Stimulated activated CD8-positive, alpha-beta memory T cell treated with anti-CD3 and anti-CD28 coated beads, Interleukin-4, amount 100 ng/mL, for 48 hours (primary cell): ENCODE measurements at places on chromosomes 16 and 17.

DNA sequence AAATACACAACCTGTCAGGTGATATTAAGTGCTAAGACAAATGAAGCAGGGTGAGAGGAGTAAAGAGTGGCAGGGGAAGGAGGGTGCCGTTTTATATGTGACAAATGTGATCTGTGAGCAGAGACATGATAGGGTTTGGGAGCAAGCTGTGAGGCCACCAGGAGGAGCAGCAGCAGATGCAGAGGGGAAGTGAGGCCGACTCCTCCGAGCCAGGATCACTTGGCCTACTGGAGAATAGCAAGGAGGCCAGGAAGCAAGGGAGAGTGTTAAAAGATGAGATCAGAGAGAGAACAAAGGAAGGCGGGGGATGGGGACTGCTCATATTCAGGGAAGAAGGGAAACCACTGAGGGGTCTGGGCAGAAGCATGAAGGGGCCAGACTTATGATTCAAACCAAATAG lies 129.4 kb downstream of the TANGO6 start:
- DNase-seq: no peak

- DNase-seq: no peak
Observed at GRCh38 chr16:7335991-7336634, 3.5 kb downstream of the RBFOX1 start.

DNA sequence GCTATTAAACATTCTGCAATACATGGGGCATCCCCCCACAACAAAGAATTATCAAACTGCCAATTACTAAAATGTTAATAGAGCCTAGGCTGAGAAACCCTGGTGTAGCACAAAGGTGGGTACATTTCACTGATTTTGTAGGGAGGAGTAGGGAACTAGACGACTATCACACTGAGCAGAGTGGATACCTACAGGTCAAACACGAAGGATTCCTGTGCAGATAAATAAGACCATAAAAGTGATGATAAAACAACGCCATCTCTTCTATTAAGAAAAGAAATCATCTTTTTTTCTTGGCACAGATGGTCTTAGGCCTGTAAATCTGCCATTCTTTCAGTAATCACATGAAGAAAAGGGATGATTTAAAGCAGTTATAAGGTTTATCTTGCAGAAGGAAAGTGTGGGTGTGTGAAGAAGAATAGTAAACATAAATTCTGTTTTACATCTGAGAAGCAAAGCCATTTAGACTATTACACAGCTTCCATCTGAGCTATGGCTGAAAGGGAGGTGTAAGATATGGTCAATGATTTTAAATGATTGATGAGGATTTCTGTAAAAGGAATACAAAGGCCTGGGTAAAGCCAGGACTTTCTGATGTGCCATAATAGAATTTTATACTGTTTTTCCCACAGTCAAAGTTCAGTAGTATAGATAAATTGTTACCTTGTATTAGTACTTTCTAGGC lies 429.4 kb upstream of the GOT2 start:
- DNase-seq: no peak

DNA sequence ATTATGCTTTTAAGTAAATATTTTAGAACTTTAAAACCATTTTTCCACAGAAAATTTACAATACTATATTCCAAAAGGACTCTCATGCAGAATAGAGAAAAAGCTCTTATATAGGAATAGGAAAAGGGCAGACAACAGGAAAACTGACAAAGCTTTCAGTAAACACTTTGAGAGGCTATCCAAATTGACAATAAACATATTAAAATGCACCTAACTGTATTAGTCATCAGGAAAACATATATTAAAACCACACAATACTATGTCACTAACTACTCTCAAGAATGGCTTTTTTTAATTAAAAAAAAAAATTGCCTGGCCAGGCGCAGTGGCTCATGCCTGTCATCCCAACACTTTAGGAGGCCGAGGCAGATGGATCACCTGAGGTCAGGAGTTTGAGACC lies 77.3 kb downstream of the CEP112 start:
- no peak for DNase-seq

DNA sequence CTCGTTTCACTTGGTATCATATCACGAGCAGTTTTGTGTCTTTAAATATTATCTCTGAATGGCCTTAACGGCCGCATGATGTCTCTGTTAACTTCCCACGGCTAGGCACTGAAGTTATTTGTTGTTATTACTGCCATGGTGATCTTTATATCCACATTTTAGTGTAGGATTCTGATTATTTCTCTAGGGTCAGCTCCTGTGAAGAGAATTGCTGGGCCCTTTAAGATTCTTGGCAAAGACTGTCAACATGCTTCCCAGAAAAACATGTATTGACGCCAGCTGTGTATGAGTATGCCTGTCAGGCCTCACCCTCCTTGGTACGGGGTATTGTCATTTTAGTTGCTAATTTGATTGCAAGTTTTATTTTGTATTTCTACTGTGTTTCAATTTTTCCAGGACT lies 263.5 kb downstream of the SNX29 start:
- DNase-seq: no peak

GRCh38 chr16:51255349-51255972 lies 104.4 kb upstream of the SALL1 start:
- no peak for DNase-seq

DNA sequence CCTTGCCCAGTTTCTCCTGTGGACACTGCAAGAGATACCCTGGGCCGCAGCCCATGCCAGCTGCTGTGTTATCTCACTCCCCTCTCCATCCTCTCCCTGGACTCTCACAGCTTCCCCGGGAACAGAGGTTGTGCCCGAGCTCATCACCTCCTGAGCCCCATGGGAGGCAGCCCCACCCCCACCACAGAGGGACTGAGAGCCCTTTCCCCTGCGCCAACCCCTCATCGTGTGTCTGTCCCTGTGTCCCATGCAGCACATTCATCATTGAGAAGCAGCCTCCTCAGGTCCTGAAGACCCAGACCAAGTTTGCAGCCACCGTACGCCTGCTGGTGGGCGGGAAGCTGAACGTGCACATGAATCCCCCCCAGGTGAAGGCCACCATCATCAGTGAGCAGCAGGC lies 12.7 kb downstream of the STAT5A start:
- DNase-seq: no peak

- no peak for DNase-seq
Observed at GRCh38 chr16:74024953-74025352, 271.7 kb upstream of the PSMD7 start.

GRCh38 chr17:82876149-82876548 lies 36.3 kb upstream of the ZNF750 start:
- no peak for DNase-seq

GRCh38 chr17:35080536-35080935 lies 17.0 kb upstream of the RFFL start:
- no peak for DNase-seq
